Fibroblast of lung (primary cell): ENCODE measurements at places on chromosomes 6 and 20.

DNA sequence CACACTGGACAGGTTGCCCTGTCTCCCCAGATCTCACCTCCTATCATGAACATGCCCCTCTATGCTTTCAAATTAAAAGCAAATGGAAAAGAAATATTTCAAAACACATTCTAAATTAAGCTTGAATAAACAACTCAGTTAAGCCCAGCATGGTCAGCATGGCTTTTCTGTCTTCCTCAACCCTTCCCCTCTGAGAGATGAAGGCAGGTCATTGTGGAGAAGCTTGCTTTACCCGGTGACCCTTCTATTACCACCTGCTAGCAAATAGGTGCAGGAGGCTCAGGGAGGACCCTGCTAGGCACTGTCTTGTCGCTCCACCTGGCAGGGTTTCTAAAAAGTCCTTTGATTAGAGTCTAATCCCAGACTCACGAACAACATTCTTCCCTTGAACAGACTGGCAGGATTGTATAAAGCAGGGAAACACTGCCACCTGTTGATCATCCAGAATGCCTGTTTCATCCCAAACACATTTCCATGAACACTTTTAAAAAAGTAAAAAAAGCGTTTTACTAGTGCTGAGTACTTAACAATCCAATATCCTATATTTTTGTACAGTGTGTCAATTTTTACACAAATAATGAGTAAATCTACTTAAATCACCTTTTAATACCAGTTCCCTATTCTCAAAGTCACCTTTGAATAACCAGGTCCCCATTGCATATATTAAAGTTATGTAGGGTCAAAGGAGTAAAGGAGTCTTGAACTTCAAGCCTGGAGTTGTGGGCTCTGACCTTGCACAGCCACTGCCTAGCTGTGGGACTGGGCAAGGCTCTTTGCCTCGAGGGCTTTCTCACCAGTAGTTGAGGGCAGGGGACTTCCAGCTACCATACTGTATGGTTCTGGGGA is 75.5 kb downstream of the GPR6 start:
- peak; percentile 50 for DNase-seq

GRCh38 chr6:147508866-147509608 is 547 bp downstream of the SAMD5 start:
- no peak for DNase-seq

GRCh38 chr6:125097186-125097585 is 56.4 kb upstream of the TPD52L1 start:
- no peak for DNase-seq

DNA sequence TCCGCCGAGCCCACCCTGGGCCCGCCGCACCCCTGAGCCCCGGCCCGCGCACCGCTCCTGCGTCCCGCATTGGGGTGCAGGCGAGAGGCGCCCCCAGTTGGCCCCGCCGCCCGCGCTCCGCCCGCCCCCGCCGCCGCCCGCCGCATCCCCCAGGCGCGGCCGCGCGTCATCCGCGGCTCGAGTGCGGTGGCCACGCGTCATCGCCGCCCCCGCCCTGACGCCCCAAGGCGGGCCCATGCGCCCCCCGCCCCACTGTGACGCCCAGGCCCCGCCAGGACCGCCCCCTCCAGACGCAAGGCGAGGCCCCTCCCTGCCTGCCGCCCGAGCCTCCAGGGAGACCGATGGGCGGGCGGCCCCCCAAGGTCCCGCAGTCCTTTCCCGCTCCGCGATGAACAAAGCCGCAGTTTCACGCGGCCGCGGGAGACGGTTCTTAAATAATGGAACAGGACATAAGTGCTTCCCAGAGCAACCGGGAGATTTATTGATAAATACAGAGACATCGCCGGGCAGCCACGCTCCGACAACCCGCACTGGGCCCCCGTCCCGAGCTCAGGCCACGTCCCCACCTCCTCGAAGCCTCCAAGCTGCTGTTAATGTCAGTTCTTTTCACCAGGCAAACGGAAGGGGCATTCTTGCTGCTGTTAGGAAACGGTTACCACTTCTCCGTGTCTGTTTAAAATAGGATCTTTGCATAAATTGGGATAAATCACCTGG is at the start of gene ANKRD60:
Gene ANKRD60, minus strand, starts transcription at position 170 of the 714 bp plus-strand sequence. Its CDS starts 0 bp downstream, at position 170.
- peak; percentile 46 for DNase-seq

DNA sequence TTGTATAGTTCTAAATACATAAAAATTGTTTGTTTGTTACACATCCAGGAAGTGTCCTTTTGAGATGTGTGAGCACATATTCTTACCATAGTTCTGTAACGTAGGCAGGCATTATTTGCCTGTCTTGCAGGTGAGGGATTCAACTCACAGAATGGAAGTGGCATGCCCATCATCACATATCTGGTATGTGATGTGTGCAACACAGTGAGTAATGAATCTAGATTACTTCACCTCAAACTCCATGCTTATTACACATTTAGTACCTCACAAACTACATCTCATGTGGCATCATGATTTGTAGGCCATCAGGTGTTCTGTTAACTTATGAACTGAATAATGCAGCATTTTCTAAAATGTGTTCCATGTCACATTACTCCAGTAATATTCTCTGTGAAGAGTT is 181.6 kb downstream of the PLCB4 start:
- DNase-seq: no peak

DNA sequence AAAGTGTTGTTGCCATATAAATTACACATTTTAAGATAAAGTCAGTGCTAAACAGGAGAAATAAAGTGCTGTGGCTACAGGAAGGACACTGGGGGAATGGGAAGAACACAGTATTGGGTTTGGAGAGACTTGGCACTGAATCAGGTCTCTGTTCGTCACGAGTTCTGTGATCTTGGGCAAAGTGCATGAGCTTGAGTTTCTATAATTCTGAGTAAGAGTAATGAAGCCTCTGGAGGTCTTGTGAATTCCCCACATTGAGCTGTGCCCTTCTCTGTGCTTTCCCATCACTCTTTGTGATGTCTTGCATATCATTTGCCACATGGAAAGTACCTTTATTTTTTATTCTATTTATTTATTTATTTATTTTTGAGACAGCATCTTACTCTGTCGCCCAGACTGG is 16.8 kb upstream of the EEF1A1 start:
- DNase-seq: no peak

DNA sequence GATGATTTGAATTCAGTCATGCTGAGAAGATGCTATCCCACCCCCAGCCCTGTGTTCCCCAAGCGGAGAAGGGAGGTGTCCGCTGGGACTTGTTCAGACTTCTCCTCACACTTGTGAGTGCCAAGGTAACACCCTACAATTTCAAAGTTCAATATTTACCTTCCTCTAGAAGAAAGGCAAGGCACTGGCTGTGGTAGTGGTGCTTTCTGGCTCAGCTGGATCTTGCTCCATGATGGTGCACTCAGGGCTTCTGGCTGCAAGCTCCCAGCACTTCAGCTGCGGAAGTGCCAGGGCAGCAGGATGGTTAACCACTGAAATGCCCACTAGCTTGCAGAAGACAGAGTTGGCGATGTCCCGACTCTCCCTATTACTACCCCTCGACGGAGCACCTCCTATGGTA is 135.4 kb downstream of the MTFR2 start:
- no peak for DNase-seq

DNA sequence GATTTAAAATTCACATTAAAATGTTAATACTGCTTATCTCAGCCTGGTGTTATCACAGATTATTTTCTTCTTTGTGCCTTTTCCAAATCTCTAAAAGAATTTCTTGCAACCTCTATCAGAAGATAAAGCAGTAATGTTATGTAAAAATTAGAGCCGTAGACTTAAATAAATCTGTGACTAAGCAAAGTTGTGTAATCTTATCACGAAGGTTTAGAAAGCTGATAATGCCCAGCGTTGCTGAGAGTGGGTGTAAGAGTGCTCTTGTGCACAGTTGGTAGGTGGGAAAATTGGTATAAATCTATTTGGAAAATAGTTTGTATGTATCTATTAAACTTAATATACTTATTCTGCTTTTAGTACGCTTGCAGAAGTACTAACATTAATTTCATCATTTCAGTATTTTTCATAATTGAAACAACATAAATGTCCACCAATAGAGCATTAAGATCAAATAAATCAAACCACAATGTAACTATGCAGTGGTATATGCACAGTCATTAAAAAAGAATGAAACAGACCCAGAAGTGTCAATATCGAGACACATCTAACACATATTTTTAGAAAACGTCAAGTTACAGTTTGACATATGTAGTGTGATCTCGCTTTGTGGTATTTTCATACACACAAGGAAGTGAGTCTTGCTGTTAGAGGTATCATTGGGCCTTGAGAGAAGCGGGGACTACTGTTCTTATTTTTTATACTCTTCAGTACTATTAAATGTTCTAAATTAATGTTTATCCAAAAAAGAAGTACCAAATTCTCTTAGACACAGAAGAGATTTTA is 54.4 kb upstream of the PBOV1 start:
- no peak for DNase-seq

DNA sequence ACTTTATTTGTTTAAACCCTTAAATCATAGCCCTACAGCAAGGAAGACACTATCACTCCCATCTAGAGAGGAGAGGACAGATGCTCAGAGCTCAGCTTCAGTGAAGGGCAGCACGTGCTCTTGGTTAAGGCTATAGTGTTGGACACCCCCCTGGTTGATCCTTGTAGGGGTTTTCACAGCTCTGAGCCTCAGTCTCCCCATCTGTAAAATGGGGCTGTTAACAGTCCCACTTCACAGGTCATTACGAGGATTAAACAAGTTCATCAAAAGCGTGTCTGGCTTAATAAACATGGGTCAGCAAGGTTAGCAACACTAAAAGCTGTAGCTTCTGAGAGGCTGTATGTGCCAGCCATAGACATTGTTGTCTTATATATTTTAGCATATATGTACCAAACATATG is 82.4 kb downstream of the NFATC2 start:
- no peak for DNase-seq

GRCh38 chr6:25925876-25926275 is 4.6 kb downstream of the SLC17A2 start:
- no peak for DNase-seq

- DNase-seq: peak; percentile 32
These were observed 14.3 kb downstream of the RIMS1 start for GRCh38 chr6:71900642-71901041.

DNA sequence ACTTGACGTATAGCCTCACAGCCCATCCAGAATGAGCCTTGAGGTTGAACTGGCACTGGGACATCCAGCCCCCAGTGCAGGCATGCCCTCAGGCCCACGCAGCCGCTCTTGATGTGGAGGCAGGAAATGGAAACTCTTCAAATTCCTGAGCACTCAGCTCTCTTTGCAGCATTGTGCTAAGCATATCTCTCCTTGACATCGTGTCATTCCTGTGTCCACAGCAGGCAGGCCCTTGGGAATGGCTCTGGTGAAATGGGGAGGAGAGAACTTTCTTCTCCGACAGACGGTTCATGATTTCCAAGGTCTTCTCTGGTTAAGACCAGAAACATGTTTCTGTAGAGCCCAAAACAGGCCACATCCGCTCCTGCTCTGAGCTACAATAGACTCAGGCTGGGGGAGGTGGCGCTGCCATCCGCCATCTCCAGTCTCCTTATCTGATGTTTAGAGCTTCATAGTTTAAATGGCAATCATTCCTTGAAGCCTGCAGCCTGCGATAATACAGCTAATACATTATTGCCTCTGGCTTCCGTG is 248.8 kb downstream of the CDH4 start:
- DNase-seq: peak; percentile 79

- peak; percentile 47 for DNase-seq
These were observed 11.8 kb downstream of the DCBLD1 start for GRCh38 chr6:117494283-117494682.

GRCh38 chr6:31356216-31356945 is 598 bp downstream of the HLA-B start:
- DNase-seq: peak; percentile 30

- DNase-seq: no peak
These were observed 18.5 kb downstream of the NOL4L start for GRCh38 chr20:32566379-32567374.

DNA sequence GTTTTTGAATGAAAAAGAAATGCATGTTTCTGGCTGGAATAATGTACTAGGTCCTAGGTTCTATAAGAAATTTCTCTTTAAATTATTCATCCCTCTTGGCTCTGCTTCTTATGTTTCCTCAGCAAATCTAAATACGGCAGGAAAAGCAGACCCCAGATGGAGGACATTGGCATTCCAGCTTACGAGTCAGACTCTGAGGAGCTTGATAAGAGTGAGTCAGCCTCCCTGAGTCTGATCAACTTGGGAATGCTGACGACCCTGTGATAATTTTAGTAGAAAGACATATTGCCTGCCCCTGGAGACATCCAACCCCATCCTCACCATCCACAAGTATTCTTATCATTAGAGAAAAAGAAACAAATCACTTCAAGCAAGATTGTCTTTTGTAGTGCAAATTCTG is 509.7 kb upstream of the MARCKS start:
- DNase-seq: peak; percentile 88

- no peak for DNase-seq
These were observed 13.6 kb upstream of the TCF15 start for GRCh38 chr20:623704-624103.

DNA sequence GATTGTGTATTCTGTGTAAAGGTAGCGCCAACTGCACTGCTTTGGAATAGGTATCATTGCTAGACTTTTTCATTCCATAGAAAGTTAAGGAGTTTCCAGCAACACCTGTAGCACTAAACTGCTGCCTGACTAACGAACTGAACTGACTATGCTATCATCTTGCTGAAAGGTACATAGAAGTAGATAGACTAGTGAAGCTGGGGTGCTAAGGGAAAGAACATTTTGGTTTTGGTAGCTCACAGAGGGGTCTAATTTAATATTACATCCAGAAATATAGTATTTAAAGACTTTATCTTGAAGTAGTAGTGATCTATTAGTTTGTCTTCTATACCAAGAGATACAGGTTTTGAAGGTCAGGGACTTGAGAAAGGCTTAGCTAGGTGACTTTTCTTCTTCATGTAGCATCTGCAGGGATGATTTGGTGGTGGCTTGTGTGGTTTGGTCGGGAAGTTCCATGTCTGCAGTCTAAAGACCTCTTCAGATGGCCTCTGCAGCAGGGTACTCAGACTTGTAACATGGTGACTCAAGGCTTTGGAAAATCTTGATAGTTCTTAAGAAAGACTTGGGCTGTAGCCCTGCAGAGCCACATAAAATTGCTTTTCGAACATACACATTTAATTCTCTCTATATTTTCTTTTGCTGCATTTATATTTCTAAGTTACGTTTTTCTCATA is 10.2 kb downstream of the SENP6 start:
- no peak for DNase-seq
